ENCODE measurements at places on chromosomes 1 and 21.

- no peak for DNase-seq
These were observed 73.1 kb downstream of the PRKAB2 start for GRCh38 chr1:147099192-147099591.

- DNase-seq = no peak
These were observed 29.8 kb downstream of the COL6A1 start for GRCh38 chr21:46011267-46011967.

DNA sequence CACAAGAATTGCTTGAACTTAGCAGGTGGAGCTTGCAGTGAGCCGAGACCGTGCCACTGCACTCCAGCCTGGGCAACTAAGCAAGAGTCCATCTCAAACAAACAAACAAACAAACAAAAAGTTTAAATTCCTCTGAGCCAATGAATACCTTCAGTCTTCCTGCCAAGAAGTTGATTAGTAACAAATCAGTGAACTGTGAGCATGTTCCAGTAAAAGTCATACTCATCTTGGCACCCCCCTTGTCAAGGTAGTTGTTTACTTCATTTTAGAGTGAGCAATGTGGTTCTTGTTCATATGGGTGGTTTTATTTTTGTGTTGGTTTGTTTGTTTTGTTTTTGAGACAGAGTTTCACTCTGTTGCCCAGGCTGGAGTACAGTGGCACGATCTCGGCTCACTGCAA lies 18.0 kb upstream of the SLC2A7 start:
- DNase-seq = no peak

DNA sequence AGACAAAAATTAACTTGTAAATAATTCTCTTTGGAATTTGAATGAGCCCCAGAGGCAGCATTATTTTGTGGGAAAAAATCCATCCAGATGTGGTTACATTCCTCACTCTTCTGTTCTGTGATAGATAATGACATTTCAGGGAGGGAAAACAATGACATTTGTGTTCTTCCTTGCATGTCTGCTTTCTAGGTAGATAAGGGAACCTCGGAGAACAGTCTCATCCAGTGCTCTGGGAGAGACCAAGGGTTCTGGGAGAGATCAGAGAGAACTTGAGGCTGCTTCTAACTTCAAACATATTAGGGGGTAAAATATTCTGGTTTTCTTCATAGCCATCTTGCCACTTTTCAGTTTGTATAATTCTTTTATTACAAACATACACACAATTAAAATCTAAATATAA lies 269.2 kb downstream of the NEGR1 start:
- no peak for DNase-seq

GRCh38 chr1:86324130-86324822 lies 71.8 kb downstream of the ODF2L start:
- DNase-seq = no peak

DNA sequence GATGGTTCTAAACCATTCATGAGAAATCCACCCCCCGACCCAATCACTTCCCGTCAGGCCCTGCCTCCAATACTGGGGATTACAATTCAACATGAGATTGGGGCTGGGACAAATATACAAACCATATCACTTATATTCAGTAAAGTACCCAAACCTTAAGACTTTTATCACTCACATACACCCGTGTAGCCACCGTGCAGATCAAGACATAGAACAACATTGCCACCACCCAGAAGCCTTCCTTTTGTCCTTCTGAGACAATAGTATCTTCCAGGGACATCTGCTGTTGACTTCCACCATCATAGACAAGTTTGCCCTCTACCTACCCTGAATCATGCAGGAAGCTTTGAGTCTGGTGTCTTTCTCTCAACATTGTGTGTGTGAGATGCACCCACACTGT lies 37.5 kb downstream of the CLIC6 start:
- DNase-seq = no peak

- no peak for DNase-seq
These were observed 44.9 kb upstream of the NTPCR start for GRCh38 chr1:232905331-232906034.

GRCh38 chr1:183103147-183103546 lies 79.9 kb downstream of the LAMC1 start:
- no peak for DNase-seq

- no peak for DNase-seq
These were observed 46.2 kb upstream of the CITED4 start for GRCh38 chr1:40908350-40908749.

Data from left renal cortex interstitium (tissue), 4 donors.